Cerebellar nuclear complex (tissue), 1 donor: ENCODE measurements at places on chromosomes 1 and 21.
A peak's percentile ranks its signal among the peaks of the same experiment; 100 is the strongest.

DNA sequence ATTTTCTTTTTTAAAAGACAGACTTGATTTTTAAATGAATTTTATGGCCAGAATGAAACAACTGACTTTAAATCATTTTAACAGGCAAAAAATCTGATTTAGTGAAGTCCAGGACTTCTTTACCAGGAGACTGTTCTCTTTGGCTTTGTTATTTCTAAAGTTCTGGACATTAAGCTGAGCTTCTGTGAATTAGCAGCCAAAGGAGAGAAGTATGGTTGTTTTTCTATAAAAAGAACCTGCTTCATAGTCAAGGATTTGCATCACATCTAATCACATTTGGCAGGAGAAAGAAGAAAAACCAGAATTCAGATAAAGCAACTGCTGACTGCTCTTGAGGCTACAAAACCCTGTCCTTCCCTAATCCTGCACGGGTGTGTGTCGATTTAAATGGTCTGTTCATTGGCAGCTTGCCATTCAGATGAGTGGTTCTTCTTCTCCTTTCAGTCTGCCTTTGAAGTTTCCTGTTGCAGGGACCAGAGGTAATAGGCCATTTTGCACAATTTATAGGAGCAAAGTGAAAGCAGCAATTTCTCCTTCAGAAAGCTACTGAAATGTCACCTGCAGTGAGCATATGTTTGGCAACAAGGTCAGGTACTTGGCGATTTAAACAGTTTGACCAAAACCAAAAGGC is 215.4 kb downstream of the OLFM3 start:
- peak; percentile 66 for DNase-seq

DNA sequence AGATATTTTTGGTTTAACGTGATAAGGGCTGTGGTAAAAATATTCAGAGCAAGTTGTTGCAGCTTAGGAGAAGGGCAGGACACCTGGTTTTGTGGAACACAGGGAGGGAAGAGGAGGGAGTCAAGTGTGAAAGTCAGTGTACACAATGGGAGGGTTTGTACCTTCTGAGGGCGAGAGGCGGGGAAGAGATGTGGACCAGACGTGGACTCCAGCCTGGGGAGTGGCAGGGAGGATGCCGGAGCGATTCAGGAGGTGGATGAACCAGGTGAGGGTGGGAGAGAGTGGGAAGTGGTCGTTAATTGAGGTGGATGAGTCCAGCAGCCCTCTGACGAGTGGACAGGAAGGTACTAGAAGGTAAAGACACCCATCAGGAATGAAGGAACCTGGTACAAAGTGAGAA is 52.2 kb upstream of the IRF2BP2 start:
- DNase-seq, result no peak

GRCh38 chr1:154865442-154866256 is 4.4 kb downstream of the KCNN3 start:
- DNase-seq, result no peak

- DNase-seq, result no peak
These were observed 6.0 kb downstream of the TMPRSS2 start for GRCh38 chr21:41501919-41502318.

DNA sequence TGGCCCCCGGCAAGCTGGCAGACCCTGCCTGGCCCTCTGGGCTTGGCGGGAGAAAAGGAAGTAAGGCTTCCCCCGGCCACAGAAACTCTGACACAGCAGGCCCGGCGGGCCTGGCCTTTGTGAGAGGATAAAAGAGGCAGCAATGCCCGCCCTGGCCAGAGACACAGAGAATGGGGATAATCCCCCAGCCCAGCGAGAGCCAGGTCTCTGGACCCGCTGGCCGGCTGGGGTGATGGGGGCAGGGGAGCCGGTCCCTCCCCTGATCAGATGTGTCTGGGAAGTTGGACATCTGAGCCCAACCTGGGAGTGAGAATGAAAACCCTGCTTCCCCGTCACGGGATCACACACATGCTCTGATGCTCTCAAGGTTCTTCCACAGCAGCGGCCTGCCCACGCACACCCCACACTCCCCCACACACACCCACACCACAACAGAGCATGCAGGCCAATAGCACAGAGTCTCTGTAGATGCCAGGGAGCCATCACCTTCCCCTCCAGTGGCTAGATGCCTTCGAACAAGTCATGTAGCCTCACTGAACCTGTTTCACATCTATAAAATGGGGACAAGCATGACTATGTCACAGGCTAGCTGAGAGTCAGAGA is 4.2 kb downstream of the RSPO1 start:
- DNase-seq, result no peak

GRCh38 chr1:68183895-68184294 is 48.4 kb downstream of the WLS start:
- DNase-seq, result no peak

DNA sequence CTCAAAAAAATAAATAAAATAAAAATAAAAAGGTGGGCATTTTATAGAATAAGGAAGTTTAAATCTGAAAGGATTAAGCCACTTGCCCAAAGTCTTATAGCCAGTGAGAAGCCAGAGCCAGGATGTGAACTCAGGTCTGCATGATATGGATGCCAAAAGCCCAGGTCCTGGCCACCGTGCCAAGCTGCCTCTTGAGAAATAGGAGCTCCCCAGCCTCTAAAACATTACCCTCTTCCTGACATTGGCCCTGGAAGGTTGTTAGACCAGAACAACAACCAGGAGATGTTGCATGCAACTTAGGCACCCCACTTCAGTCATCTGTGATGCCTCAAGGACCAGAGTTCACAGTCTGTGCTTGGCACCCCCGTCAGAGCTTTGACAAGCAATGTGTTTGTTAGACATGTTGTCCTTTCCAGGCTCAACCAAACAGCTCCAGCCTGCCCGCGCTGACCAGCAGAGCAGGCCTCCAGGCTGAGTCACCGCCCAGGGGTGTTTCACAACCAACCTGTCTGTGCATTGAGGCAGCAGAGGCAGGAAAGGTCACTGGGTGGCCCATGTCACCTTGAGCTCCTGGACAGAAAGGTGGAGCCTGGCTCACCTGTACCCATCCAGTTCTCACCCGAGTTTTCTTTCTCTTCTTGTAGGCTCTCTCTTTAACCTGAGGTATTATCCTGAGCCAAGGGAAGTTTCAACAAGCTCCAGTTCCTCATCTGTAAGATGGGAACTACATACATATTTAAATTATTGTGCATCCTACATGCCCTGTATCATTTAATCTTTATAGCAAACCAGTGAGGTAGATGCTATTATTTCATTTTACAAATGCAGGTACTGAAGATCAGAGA is 14.9 kb upstream of the MED18 start:
- no peak for DNase-seq

DNA sequence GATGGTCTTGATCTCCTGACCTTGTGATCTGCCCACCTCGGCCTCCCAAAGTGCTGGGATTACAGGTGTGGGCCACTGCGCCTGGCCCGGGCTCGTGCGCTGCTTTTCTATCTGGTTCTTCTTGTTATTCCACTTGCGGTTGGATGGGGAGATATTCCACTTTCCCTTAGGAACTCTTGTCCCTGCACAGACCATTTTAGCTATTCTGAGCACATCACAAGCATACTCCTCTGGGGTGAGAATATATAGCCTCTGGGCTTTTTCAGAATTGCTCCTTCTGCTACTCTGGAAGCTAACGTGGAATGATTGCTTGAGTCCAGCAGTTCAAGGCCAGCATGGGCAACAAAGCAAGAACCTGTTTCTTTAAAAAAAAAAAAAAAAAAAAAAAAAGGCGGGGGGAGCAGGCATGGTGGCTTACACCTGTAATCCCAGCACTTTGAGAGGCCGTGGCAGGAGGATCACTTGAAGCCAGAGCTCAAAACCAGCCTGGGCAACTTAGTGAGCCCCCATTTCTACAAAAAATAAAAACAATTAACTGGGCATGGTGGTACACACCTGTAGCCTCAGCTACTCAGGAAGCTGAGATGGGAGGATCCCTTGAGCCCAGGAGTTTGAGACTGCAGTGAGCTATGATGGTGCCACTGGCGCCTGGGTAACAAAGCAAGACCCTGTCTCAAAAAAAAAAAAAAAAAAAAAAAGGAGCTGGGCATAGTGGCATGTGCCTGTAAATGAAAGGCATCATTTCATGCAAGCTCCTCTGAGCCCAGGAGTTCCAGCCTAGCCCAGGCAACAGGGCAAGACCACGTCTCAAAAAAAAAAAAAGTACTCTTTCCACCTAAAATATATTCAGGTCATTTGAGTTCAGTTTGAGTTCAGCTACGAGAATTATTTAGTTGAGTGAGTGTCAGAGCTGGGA is 11.8 kb upstream of the PGD start:
- DNase-seq, result no peak

GRCh38 chr1:107740579-107740978 is 224.4 kb downstream of the VAV3 start:
- no peak for DNase-seq

- DNase-seq, result no peak
These were observed 17.2 kb downstream of the HENMT1 start for GRCh38 chr1:108643492-108644335.

GRCh38 chr1:111596499-111596898 is 23.1 kb upstream of the RAP1A start:
- no peak for DNase-seq

DNA sequence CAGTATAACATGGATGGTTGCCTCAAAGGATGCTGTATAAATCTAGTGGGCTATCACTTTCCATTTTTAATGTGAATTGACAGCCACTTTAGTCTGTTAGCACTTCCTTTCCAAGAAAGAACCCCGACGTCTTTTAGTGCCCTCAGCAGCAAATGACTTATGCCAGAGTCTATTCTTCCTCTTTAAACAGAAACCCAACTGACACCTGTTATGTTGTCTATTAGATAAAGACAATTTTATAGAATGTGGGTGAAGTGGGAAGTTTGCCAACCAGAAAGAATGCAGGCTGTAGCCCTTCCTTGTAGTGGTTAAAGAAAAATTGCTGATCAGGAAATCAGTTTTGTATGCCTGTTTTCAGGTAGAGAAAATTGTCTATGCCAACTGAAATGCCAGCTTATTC is 344.9 kb downstream of the ZNF326 start:
- DNase-seq, result no peak

DNA sequence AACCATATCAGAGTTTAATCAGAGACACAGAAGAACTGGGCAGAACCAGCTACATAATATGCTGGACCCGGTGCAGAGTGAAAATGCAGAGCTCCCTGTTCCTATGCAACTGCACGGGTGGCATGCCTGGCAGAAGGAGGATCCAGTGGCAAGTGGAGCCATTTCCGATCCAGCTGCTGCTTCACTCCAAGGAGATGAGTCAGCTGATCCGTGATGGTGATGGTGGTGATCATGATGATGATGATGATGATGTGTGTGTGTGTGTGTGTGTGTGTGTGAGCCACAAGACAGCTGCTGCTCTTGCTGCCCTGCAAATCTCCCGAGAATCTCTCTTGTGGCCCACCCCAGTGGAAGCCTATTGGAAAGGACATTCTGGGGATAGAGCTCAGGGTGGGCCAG is 133.0 kb downstream of the URB2 start:
- no peak for DNase-seq

- no peak for DNase-seq
These were observed 61.2 kb upstream of the CCDC190 start for GRCh38 chr1:162922201-162922600.

DNA sequence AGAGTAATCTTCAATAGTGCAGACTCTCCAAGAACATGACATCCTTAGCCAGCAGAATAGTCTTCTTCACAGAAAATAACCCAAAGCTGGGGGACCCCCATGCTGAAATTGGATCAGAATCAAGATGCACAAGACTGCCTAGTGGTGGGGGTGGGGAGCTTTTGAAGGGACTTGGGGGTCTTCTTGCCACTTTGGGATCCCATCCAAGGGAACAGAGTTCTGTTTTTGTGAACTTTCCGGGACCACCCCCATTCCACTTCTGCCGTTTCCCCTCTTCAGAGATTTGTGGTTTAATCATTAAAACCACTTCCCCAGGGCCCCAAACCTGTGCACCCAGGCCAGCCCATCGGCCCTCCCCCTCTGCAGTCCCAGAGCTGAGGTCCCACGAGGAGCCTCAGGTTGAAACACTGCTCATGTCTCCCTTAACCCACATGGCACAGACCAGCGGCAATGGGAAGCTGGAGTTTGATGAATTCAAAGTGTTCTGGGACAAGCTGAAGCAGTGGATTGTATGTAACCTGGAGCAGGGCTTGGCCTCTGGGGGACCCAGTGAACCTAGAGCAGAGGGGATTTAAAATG is 44.9 kb downstream of the CAPN9 start:
- DNase-seq, result no peak

DNA sequence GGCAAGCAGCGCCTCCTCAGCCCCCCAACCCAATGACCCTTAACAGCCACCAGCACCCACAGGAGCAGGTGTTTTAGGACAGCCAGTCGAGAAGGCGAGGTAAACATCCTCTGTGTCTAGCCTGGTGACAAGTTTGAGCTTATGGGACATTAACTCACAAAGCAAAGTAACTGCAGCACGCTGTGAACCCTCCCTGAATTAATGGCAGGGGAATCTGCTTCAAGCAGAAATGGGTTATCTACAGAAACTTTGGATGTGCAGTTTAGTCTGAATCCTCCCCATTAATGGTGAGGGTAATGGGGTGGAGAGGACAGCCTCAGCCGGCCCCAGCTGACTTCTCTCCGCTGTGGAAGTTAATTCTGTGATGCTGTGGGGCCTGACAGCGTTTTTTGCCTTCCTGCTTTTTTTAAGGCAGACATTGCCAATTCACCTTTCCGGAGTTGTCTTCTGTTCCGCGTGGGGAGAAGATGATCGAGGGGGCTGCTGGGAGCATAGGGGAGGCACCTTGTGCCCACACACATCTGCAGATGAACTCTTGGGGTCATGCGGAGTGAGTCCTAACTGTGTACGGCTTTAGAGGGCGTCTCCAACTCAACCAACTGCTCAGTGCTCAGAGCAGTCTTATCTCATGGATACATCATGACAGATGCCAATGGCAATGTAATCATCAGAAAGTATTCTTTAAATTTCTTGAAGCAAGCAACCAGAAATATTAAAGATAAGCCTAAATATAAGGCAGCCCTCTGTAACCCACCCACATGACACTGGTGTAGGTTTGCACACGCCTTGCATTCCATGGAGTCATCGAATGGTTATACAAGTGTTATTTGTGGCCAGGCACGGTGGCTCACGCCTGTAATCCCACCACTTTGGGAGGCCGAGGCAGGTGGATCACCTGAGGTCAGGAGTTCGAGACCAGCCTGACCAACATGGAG is 41.0 kb downstream of the POFUT2 start:
- no peak for DNase-seq

- no peak for DNase-seq
These were observed 33.0 kb downstream of the HUNK start for GRCh38 chr21:31905503-31906451.

DNA sequence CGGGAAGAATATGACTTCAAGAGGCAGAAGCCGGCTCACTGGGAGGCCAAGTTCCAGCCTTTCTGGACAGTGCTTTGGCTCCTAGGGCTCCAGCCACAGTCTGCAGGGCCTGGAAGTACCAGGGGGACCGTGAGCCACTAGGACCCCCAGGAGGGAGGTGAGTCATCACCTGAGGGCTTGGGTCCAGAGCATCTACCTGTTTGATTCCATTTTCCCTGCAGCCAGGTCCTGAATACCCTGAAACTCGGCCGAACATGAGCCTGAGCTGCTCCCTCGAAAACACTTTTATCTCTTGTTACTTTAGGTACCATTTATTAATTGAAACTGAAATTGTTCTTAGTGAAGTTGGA is 164.1 kb downstream of the RYR2 start:
- no peak for DNase-seq

GRCh38 chr1:99533909-99534637 is 111.8 kb upstream of the PALMD start:
- no peak for DNase-seq

GRCh38 chr1:2633936-2634491 is 1.2 kb upstream of the MMEL1 start:
- no peak for DNase-seq
